Right cardiac atrium (tissue), 5 donors: ENCODE measurements at places on chromosomes 13 and 19.

DNA sequence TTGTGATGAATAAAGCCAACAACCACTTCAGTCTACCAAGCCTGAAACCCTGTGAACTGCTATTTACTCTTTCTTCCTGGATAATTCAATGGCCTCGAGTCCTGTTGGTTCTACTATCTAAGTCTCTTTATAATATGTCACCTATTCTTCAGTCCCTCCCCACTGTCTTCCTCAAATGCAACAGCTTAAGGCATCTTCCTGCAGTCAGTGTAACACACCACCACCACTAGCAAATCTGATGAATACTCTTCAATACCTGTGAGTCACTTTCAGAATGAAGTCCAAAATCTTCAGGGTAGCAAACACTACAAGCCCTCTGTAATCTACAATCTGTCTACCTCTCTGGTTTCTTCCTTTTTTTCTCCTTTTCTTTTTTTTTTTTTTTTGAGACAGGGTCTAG, 32.9 kb downstream of the ZDHHC20 start:
- no peak for DNase-seq

DNA sequence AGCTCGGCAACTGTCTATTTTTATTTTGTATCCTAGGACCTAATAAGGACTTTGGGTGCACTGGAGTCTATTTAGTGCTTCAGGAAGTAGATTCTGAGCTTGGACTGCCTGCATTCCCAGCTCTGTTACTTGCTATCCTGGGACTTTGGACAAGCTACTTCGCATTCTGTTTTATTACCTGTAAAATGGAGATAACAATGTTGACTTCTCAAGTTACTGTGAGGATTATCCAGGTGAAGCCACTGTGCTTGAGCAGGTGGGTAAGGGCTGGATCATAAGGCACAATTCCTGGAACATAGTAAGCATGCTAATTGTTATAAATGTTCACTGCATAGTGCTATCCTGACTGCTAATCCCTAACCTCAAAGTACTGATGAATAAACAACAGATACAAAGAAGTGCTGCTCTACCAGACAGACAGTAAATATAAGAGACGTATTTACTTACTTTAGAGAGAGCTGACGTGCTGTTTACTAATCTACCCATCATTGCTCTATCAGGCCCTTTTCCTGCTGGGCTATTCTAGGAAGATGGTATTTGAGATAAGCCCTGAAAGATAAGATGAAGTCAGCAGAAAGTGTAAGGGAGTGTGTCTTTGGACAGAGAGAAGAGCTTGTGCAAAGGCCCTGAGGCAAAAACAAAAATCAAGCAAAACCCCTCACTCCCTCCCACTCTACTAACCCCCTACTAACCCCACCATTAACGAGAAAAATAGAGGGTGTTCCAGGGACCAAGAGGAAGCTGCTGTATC, 50.8 kb upstream of the FLT1 start:
- DNase-seq: no peak

DNA sequence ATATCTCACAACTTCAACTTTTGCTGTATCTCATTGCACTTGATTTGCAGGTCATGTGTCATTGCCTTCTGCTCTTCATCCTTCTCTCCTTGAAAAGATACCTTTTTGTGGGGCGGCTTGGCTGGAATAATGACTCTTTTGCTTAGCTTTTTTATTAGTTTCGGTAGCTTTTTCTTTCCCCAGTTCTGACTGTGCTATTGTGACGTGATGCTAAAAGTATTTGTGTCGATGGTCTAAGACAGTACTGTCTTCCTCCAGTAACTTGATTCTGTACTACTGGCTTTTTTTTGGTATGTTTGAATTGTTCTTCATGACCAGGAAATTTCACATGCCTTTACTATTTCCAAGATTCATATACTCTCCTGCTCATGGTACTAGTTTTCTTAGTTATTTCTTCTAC, 63.1 kb downstream of the SLITRK1 start:
- no peak for DNase-seq

DNA sequence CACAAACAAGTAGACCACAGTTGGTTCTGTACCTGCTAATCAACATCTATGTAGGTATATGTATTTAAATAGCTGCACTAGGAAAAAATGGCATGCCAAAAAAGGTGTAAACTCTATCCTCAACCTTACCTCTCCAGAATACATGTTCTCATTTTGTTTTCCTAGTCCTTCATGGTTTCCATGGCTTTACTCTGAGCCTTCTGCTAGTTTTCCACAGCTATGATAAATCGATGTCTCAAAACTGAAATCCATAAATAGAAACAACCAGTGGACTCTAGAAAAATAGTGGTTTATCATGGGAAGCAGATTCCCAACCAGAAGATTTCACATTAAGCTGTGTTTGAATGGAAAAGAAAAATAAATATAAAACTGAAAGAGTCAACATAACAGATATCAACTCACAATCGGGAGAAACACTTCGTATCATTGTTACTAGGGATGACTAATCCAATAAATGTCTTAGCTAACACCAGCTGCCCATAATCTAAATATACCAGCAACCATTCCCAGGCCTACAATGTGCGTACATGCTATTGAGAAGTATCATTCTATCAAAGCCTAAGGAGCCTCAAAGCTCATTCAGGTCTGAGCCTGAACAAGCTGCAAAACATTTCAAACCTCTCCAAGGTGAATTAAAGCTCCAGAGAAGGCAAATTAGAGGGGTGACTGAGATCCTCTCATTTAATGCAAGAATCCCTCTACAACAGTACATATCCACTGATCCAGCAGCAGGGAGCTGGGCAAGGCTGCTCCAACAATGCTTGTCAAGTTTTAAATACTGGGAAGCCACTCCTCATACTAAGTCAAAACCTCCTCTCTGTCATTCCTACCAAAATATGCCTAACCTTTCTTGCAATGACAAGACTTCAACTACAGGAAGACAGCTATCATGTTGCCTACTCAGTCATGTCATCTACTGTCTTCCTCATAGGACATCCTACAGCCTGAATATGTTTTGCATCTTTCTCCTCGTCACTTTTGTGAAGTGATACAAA, 90.2 kb downstream of the KCTD12 start:
- DNase-seq: no peak
